Metanephros (tissue), 2 donors: ENCODE measurements at places on chromosomes 6 and 20. TPM values are rescaled to one million over a fixed set of nuclear protein-coding genes. Genes with fewer than 3 reads are reported as not detected.

Gene PLA2G7
- 2.0 TPM for total RNA-seq

Gene FAM229B
- 17.9 TPM for total RNA-seq

Gene HAO1
- total RNA-seq: not detected

Gene DYNLT2
- 3.3 TPM for total RNA-seq

Gene PRPF6
- total RNA-seq: 64.6 TPM

Gene MYMX
- total RNA-seq: 0.35 TPM

Gene MUCL3
- not detected for total RNA-seq

Gene HDGFL1
- total RNA-seq: not detected
